GM19239 (cell line): ENCODE measurements at places on chromosomes 1 and 21.

DNA sequence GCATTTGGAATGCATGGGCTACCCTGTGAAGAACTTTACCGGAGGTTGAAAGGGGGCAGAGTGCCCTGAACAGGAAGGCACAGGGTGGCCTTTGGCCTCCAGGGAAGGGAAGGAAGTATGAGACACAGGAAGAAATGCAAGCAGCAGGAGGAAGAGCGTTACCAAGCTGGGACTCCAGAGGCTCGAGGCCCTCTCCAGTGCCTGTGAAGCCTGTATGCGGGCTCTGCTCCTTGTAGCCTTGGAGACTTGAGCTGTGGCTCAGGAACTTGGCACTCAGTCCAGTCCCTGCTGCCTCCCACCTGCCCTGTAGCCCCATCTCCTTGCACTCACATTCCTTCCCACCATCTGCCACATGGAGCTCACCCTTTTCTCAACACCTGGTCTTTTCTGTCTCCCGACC lies 33.5 kb upstream of the RNF19B start:
- no peak for DNase-seq

GRCh38 chr1:198681831-198682759 lies 43.3 kb downstream of the PTPRC start:
- peak; percentile 17 for DNase-seq

DNA sequence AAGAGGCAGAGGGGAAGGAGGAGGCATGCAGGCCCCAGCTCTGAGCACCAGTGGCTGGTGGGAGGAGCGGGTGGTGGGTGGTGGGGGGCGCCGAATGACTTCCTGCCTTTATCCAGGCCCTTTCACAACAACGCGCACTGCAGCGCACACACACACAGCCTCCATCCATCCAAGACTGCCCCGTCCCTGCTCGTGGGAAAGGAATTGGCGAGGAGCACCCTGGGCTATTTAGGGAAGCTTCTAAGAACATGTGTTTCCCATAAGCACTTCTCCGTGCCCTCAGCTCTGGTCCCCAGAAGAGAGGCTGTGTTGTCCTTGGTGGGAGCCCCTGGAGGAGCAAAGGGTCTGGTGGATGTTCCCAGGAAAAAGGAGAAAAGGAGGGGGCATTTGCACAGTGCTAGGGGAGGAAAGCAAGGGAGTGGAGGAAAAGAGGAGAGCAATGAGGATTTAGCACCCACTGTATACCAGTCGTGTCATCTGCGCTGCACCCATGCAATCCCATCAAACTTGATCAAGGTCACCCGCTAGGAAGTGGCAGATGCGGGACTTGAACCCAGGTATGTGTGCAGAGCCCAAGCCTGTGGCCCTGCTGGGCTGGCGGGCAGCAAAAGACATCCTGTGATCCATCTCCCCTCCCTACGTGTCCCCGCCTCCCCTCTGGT lies 28.1 kb downstream of the EPHA2 start:
- no peak for DNase-seq

- DNase-seq = no peak
These were observed 975.2 kb upstream of the B3GALT2 start for GRCh38 chr1:194161591-194161990.

DNA sequence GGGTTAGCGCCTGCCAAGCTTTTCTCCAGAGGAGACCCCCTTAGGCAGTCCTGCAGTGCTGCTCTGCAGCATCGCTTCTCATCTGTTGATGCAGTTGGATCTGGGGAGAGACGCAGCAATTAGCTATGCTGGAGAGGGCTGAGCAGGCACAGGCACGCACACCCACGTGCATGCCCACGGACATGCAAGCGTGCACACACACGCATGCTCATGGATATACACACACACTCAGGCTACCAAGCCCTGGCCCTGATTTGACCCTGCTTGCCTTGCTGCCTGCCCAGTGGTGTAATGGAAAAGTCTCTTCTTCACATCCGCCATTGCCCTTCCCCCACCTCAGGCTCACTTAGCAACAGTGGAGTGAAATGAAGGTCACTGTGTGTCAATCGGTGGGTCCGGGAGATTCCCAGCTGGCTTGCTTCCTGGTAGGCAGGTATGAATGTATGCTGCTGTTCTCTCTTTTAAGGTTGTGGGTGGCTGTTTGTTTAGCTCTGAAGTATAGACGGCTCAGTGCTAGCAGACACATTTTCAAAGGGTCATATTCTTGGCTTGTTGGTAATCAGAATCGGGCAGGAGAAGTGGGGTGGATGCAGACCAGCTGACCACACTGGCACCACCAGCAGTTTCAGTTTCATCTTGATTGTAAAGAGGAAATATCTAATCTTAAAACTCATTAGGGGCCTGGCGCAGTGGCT lies 9.5 kb downstream of the ATP1B1 start:
- no peak for DNase-seq

DNA sequence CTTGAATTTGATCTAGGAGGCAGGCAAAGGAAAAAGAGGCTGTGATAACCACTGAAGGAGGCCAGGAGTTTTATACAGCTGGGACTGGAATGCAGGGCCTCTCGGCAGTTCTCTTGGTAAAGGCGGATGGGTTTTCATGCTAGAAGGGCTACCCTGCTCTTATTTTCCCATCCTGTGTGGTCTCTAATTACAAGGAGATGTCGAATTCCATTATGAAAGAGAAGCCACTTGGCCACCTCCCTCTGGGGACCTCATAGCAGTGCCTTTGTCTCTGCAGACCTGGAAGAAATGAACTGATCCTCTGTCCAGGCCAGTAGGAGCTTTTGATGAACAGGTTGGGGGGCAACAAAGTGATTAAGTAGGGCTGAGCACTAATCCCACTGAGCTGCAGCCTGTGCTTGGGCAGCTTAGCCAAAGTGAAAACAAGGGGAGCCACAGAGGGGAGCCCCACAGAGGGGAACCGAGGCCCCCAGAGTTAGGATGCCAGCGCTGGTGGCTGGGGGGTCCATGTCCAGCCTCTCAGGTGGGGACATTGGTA lies 42.2 kb upstream of the BCAR3 start:
- DNase-seq = no peak

DNA sequence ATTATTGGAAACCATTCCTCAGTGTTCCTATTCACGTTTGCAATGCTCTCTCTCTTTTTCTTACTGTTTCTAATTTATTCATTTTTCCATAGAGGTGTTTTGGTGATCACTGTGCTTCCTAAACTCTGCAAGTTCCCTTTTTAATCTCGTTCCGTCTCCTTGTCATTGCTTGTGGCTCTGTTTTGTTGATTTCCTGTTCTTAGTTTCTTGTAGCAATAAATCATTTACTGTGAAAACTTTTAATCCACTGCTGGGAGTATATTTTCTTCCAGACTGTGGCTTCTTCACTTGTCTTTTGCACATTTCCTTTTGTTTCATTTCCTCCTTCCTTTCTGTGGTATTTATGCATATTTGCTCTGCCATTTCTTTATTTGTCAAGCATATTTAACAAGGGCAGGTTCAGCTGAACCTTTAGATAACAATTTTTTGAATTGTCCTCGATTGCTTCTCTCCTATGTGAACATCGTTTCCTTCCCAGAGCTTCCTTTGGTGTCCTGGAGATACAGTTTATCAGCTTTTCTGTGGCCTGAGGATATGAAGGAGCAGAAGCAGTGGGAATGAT lies 3.6 kb downstream of the B3GALT5 start:
- no peak for DNase-seq

DNA sequence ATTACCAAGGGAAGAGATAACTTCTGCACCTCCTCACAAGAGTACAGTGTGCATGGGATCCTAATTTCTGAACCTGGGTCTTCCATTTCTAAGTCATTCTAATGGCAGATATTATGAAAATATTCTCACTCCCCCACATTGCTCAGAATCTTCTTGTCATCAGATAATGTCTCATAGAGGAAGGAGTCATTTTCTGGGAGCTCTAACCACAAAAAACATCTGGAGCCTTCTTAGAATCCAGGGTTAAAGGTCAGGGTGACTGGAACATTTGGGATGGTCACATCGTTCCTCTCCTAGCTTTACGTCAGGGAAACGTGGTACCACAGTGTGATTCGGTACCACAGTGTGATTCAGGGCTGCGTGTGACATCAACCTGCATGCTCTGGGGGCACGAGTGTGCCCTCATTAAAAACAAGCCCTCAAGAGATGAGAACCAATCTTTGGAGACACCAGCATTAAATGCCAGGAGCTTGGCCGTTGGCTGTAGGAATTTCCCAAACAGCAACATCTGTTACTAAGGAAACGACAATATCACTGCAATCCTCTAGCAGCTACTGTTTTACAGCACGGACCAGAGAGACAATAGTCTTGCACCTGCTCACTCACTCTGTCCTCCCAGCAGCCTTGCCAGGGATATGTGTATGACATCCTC lies 179.1 kb downstream of the PSMG1 start:
- no peak for DNase-seq
